Activated CD4-positive, alpha-beta T cell treated with anti-CD3 and anti-CD28 coated beads for 48 hours (primary cell): ENCODE measurements at places on chromosomes 11 and 22.
A peak's percentile ranks its signal among the peaks of the same experiment; 100 is the strongest.

- no peak for DNase-seq
These were observed 14.5 kb upstream of the BBOX1 start for GRCh38 chr11:27025957-27026733.

DNA sequence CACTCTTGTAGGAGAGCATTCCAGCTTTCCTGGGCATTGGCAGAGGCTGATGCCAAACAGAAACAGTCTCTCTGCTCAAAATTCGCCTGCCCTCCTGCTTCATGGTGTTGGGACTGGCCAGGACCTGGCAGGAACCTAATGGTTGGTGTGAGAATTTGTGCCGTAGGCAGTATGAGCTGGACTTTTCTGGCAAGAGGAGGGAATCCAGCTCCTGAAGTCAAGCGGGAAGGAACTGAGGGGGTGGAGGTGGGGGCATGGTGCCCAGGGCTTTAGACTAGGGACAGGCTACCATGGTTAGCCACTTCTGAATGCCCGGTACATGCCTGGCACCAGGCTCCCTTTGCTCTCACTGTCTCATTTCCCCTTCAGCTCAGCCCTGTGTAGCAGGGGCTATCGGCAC, 6.9 kb upstream of the TOMM22 start:
- no peak for DNase-seq

DNA sequence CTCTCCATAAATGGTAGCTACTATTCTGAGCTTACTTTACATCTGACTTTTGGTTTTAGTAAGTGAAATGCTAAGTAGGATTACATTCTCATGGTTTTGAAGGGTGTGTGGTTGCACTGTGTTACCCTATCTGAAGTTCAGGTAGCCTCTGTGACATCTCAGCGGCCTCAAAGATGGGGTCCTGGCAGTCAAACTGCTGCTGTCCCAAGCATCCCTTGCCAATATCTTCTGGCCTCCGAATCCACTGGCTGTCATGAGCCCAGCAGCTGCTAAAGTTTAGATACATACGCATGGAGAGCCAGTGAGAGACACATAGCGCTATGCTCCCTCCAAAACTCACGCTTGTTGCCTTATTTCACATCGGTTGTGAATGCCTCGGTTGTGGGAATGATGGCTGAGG, 34.9 kb downstream of the UBASH3B start:
- no peak for DNase-seq

DNA sequence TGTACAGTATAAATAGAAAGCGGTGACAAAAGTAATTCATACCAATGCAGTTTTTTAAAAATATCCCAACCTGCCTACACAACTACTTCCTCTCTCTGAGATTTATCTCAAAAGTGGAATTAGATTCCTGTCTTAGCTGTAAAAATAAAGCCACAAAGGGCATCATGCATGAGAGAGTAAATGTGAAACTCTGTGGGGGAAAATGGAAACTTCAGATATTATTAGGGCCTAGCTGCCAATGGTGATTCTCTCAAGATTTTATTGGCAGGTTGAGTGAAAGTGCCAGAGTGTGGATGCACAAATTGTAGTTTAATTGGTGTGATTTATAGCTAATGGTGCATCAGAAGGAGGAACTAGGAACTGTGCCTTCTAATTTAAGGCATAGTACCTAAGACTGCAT, 356.9 kb upstream of the CCDC90B start:
- no peak for DNase-seq

- DNase-seq, result no peak
These were observed 534.3 kb downstream of the KCNA4 start for GRCh38 chr11:29482510-29482909.

GRCh38 chr11:2130881-2131352, 8.3 kb downstream of the IGF2 start:
- DNase-seq, result no peak

DNA sequence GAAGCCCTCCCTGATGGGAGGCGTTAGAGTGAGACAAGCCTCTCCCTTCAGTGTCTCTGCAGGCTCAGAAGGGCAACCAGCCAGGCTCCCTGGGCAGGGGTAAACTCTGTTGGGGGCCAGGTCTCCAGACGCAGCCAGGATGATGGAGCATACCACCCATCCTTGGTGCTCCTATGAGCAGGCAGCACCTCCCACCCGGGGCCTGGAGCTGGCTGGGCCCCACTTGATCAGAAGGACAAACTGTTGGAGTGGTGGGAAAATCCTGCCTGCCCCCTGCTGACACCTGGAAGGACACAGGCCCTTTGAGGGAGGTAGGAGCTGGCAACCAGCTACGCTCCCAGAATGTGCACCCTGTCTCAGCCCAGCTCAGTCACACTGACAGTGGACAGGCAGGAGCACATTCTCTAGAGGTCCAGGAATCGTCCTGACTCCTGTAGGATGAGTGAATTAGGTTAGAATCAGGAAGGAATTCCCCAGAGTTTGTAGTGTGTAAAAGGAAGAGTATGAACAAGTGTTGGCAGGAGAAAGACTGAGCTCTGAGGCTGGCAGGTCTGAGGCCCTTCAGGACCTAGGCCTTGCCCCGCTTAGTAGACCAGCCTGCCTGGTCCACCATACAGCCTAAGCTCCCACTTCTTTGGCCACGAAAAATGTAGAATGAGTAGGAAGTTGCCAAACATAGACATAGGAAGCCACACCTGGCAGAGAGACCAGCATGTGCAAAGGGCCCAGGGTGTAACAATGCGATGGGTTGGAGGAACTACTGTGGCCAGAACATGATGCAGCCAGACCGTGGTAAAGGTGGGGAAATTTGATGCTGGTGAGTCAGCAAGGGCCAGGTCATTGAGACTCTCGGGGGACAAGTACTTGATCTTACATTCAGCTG, 19.1 kb downstream of the ARHGEF17 start:
- no peak for DNase-seq

- peak; percentile 72 for DNase-seq
These were observed 61.1 kb downstream of the WT1 start for GRCh38 chr11:32374261-32374711.

DNA sequence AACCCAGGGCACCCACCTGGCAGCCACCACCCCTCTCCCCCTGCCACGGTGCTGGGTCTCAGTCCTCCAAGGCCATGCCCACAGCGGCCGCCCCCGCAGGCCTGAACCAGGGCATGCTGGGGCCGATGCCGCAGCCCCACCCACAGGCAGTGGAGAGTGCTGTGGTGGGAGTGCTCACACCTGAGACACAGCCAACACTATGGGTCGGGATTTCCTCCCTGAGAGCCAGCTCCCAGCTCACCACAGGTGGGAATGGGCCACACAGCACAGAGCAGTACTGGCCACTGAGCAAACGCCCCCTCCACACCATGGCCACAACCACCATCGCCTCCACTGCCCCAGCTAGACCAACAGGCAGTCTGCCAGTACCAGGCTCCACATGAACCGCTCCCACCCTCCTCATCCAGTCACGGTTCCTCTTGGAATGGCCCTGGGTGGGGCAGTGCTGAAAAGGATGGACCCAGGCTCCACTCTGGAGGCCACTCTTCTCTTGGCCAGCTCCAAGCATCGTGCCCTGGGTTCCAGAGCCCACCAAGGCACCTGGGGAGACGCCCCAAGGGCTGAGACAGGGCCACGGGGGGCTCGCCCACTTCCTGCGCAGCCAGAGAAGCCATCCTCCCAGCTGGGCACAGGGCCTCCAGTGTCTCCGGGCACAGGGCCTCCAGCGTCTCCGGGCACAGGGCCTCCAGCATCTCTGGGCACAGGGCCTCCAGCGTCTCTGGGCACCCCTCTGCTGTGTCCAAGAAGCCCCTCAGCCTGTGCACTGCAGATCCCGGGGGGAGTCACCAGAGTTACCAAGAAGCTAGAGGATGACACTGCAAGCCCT, 14.2 kb downstream of the MOB2 start:
- no peak for DNase-seq

DNA sequence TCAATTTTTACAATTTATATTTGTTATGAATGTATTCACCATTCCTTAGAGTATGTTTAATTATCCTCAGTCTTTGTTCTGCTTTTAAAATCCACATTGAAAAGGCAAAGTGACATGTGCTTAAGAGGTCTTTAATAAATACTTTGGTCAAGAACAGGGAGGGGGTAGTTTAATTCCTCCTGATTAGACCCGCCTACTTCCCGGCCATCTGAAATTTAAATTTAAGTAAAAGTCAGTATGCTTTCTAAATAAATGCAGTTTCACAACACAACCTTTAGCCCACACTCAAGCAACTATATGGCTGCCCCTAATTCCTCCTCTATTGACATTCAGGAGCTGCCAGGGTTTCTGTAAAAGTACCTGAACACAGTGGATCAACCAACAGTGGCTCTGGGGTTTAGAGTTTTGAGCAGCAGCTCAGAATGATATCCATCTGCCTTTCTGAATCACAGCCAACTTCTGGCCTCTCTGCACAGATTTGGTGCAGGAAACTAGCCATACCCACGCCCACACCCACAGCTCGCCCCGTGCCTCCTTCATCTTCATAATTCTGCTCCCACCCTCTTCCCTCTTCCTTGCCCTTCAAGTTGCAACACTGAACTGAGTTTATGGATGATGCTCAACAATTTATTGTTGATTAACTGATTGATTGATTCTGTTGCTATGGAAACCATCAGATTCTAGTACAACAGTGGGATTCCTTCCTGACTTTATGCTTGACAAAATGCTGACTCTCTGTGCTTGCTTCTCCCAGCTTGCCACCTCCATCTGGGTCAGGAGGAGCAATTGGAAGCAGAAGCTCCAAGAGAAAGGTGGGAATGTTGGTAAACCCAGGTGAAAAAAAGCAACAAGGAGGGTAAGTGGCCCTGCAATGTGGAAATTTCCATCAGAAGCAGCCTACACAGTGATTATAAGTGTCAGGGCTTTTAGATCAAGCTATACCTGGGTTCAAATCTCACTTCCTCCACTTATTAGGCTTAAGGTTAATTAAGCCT, 70.8 kb downstream of the PANX1 start:
- DNase-seq, result no peak

DNA sequence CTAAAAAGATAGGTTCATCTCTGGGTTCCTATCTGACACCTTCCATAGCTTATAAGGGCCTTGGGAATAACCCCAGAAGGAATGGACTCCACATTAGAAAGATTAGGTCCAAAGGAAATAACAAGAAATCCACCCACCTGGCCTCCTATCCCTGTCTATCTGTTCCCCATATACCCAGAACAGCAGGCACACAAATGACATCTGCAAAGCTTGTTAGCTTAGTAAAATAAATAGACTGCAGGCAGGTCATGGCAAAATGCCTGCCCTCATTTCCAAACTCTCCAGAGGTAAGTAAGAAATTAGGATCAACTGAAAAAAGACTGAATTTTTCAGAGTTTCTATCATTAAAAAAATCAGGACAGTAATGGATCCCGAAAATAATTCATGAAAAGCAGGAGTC, 489.5 kb downstream of the DLG2 start:
- no peak for DNase-seq

DNA sequence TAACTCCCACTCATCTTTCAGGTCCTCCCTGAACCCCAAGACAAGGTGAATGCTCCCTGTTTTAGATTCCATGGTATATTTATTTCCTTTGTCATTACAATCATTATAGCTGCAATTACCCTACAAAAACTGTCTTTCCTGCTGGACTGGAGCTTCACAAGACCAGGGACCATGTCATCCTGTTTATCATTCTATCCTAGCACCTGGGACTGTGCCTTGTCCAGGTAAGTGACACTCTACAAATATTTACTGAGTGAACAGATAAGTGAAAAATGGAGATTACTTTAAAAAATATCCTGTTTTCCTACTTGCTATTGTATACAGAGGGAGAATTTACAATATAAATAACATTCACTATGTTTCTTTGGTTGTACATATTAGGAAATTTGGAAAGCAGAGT, 22.5 kb upstream of the ELF5 start:
- DNase-seq, result no peak
